ENCODE measurements at places on chromosomes 7 and 10.

DNA sequence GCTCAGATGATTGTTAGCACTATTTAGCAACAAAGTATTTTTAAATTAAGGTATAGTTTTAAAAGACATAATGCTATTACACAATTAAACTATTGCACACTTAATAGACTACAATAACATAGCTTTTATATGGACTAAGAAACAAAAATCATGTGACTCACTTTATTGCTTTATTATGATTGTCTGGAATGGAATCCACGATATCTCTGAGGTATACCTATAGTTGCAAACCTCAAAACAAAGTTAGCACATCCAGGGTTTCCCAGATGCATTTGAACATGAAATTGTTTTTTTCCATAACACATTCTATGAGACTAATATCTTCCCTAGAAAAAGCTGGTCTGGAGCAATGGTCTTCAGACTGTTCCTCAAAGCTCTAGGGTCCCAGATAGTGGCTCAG lies 18.3 kb upstream of the RPEL1 start:
- DNase-seq: peak; percentile 29

GRCh38 chr10:3524086-3524960 lies 260.7 kb downstream of the KLF6 start:
- DNase-seq: no peak

- DNase-seq: no peak
Observed at GRCh38 chr10:6542999-6543430, 37.1 kb downstream of the PRKCQ start.

DNA sequence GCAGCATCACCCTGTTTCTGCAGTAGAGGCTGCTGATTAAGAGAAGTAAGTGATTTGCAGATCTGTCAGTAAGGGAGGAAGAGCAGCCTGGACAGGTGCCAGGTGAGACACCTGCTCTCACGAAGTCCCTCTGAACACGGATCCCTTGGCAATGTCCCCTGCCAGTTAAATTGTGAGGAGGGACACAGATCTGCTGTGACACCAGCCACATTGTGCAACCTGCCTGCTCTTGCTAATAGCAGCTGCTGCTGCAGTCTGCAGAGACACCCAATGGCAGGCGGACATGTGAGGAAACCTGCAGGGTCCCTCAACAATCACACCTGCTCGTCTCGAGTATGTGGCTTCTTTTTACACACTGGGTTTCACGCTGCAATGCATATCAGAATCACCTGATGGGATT lies 31.9 kb downstream of the ANXA11 start:
- DNase-seq: no peak

GRCh38 chr7:130927062-130927461 lies 193.1 kb upstream of the KLF14 start:
- no peak for DNase-seq

DNA sequence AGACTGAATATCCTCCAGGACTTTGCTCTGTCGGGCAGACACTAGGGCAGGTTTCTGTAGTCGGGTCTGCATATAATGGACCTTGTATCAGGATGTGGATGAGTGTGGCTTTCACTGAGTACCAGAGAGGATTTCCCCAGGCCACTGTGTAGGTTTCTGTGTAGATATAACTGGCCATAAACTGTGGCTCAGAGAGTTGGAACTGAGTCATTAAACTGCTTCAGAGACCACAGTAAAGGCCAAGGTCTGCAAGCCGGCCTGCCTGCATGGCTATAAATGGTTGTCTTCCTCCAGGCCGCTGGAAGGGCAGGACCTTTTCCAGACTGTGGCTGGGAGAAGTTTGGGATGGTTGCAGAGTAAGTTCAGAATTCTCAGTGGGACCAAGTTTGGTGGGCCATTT lies 16.9 kb downstream of the ZNF92 start:
- no peak for DNase-seq

GRCh38 chr10:131641231-131641630 lies 259.6 kb upstream of the PPP2R2D start:
- no peak for DNase-seq

DNA sequence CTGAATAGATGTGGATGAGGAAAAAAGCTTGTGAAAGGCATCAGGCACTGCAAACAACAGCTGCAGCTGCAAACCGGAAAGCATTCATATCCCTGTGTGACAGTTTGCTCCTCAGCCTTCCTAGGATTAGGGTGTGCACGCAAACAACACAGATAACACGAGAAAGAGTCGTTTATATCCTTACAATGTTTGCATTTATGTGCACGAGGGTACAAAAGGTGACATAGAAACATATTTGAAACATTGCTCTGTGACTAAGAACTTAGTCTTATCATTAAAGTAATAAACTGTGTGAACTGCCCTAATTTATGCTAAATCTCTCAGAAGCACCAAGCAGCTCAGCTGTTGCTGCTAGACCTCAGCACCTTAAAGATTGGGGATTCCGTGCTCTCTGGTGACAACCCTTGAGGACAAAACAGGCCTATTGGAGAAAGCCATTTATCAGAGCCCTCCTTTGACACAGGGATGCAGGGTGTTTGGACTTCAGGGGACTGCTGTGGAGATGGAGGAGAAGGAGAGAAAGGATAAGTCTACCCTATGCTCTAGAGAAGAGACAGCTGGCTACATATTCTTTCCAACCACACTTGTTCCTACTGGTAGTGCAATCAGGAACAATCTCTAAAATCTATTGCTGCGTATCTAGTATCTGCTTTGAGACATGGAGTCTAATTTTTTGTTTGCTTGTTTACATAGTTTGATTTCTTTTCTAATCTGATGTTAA lies 176.2 kb downstream of the GNAT3 start:
- DNase-seq: peak; percentile 84

- DNase-seq: no peak
Observed at GRCh38 chr7:158164101-158165095, 423.2 kb downstream of the PTPRN2 start.

DNA sequence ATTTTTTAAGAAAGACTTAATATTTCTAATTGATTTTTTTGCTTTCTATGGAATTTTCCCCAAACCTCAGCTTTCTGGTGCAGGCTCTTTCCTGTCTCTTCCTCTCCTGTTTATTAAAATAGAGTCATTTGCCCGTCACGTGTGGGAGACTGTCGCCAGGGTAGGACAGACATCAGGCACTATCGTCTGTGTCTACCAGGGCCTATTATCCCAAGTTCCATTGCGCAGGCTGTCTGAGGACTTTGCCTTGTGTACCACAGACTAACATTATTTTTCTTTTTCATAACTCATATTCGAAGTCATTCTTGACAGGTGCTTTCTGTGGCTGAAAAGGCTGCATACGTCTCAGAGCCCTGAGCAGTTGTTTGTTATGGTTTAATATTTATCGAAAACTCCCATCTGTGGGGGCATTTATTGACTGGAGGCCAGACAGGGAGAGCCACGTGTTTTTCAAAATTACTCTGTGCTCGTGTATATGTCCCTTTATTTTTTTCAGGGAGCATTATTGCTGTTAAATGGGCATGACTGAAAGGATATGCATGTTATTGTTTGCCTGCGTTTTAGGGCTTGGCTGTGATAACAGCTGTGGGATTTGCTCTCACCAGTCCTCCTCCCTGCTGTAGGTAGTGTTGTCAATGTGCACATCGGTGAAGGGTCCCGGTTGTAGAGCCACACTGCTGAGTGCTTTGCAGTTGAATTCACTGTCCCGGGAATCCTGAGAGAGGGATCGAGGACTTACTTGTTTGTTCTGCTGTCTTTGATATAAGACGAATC lies 89.8 kb downstream of the CAMK1D start:
- DNase-seq: no peak

DNA sequence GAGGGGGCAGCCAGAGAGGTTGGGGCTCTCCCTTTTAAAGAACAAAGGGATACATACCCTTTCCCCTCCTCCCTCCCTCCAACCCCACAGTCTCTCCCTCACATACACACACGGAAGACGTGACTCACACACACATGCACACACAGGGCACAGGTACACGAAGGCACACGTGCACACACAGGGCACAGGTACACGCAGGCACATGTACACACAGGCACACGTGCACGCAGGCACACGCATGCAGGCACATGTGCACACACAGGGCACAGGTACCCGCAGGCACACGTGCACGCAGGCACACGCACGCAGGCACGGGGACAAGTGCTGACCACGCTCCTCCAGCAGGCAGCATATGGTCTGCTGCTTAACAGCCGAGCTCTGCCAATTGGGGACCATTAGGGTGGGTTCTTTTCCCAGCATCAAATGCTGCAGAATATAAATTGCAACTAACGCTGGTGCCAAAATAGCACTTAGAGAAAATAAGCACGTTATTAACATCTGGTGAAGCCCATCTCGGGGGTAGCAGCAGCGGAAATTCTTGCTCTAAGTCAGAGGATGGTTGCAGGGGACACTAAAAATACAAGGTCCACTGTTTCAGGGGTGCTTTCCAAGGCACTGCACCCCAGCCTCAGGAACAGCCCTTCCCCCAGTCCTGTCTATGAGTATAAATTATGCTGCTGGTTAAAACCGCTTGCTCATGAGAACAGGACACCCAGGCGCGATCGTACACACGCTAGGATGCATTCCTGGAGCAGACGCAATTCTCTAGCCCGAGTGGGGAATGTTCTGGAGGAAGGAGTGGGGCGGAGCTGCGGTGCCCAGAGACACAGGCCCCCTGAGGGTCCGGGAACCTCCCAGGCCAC lies 55.2 kb upstream of the TNRC18 start:
- peak; percentile 31 for DNase-seq

GRCh38 chr10:113133497-113134115 lies 183.6 kb downstream of the TCF7L2 start:
- peak; percentile 60 for DNase-seq

GRCh38 chr7:116433246-116433645 lies 66.3 kb upstream of the CAV2 start:
- no peak for DNase-seq

- DNase-seq: peak; percentile 71
Observed at GRCh38 chr7:94655848-94656657, at the start of gene SGCE. Gene SGCE (minus strand): TSS chr7:94656133. CDS start chr7:94656098, 35 bp downstream.
